ENCODE measurements at places on chromosomes 5 and 9.
A peak's percentile ranks its signal among the peaks of the same experiment; 100 is the strongest.

- no peak for DNase-seq
These were observed 17.8 kb downstream of the RGS3 start for GRCh38 chr9:113481176-113481787.

DNA sequence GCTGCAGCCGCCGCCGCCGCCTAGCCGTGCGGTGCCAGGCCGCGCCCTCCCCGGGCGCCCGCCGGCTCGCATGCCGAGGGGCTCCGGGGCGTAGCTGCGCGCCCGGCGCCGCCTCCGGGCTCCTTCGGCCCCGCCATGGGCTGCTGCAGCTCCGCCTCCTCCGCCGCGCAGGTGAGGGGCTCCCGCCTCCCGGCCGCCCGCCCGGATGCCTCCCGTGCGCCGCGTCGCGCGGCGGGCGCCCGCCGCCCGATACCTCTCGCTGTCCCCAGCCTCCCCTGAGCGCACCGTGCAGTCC is 230 bp downstream of the SLC44A1 start:
- no peak for DNase-seq

- no peak for DNase-seq
These were observed 44.1 kb upstream of the ITGA2 start for GRCh38 chr5:52945040-52945439.

- DNase-seq: peak; percentile 85
These were observed 48.2 kb upstream of the RPL26L1 start for GRCh38 chr5:172910828-172911627.

DNA sequence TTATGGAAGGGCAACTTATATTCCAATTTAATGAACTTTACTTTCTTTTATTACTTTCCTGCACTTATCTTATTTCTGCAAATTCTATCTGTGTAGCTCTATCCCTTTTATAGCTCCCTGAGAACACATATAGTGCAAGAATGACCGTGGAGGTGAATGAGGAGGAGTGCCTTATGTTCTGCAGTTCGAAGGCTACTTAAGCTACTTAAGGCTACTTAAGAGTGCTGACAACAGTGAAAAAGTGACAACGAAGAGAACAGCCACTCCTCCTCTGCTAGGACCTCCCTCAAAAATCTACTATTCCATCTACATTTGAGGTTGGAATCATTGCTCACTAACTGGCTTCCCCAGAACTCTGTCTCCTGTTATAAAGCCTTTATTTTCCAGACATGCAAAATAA is 1365.7 kb upstream of the C9orf72 start:
- no peak for DNase-seq

GRCh38 chr9:132221941-132222340 is 60.1 kb downstream of the NTNG2 start:
- DNase-seq: no peak

DNA sequence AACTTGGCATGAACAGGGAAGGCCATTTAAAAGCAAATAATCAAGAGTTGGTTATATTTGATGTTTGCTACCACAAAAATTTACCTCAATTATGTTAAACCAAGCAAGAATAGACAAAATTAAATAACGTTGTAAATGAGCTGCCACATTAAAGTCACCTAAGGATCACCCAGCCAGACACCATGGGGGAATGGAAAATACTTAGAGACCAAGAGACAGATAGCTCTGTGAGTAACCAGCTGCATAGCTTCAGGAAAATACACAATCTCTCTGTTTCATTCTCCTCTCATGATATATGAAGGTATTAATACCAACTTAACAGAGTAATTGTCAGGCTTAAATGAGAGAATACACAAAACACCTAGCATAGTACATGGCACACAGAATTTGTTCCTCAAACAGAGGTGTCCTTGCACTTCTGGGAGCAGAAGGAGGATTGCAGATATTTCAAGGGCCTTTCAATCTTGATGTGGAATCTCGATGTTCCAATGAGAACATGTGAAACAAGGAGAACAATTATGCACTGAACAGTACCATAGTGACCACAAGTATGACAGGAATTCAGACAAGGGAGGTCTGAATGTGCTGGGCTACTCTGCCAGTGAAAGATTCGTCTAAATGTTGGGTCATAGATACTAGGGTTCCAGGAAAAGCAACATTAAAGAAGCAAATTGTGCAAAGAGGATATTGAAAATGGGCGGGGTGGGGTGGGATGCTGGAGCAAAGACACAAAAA is 18.6 kb downstream of the JAKMIP2 start:
- no peak for DNase-seq

DNA sequence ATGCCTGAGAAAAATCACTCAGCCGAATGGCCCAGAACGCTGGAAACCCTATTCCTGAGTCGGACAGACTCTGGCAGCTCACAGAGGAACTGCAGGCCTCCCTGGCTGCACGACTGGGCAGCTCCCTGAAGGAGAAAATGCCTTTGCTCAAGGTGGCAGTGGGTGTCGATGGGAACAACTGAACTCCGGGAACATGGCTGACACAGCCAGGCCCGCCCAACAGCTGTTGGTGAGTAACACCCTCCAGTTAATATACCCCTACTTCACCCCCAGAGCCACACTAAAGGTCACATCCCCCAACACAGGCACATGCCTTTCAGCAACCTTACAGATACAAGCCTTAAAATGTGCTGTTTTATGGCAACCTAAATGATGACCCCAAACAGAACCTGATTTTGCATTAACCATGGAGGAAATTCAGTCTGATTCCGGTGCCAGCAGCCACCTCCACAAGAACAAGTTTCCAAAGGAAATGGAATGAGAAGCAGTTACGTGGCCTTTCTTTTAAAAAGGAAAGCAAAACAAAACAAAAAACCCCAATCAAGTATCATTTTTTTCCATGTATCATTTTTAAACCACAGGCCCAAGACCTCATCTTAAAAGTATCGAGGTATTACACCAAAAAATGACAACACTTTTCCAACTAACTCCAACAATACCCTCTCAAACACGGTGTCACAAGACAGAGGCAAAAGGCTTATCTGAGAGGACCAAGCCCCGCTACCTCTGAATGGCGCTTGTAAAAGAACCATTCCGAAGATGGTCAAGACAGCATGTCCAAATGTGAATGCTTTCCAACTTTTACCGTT is 3.1 kb downstream of the KLF9 start:
- peak; percentile 77 for DNase-seq

GRCh38 chr9:72955126-72955455 is 2.2 kb upstream of the ALDH1A1 start:
- DNase-seq: no peak

- DNase-seq: peak; percentile 89
These were observed at the start of gene PTGR1 for GRCh38 chr9:111599092-111599954. Gene PTGR1, minus strand, starts transcription at chr9:111599647. Its CDS starts 2,225 bp downstream, at chr9:111597422.

DNA sequence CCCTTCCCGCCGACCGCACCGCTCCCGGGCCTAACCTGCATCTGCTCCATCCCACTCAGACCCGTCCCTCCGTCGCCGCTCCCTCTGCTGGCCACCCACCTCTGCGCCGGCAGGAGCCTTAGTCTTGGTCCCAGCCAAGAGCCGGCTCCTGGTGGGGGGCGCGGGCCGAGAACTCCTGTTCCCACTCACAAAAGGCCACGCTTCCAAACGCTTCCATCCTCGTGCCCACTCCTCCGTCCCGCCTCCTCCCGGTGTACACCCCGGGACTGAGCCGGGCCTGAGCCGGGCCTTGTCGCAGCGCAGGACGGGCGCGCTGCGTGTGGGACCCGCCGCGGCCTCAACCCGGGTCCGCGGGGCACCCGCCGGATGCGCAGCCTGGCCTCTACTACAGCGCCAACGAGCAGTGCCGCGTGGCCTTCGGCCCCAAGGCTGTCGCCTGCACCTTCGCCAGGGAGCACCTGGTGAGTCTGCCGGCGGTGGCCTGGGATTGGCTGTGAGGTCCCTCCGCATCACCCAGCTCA is 7.5 kb downstream of the ADAMTS13 start:
- DNase-seq: peak; percentile 71

DNA sequence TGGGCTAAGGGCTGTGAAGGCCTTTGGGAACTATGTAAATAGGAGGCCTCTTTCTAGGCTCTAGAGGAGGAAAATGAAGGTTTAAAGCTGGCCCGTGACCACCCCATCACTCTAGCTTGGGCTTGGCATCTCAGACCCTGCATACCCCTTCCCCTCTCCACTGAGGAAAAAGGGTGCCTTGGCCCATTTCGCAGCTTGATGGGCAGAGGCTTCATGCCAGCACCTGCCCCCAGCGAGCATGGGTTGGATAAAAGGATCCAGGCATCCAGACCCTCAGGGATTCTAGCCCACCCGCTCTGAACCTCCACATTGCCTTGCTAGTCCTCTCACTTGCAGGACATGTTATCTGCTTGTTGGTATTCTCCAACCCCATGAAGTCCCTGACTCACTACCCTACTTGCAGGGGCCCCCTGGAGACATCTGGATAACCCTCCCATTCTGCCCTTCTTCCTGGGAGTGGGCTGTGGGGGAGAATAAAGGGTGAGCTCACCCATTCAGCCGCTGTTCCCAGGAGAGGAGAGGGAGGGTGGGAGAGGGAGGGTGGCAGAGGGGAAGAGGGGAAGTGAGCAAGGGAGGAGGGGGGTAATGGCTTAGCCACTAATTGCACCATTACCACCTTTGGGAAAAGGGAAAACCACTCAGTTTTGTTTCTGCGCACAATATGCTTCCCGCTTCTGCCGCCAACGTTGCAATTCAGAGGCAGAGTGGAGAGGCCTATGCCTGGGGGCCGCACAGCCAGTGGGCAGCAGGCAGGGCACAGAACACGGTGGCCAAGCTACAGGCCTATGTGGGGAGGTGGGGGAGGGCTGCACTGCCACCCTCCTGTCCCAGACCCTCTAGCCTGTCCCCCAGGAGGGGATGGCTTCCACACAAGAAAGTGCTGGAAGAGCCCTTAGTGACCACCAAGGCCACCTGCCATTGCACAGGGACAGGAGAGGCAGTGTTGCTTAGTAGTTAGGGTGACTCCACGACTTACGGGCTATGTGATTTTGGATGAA is 2.1 kb upstream of the CAMK2A start:
- no peak for DNase-seq

GRCh38 chr9:119224431-119224830 is 144.8 kb downstream of the BRINP1 start:
- DNase-seq: no peak

GRCh38 chr5:139635606-139636206 is 12.4 kb upstream of the CXXC5 start:
- peak; percentile 92 for DNase-seq

- no peak for DNase-seq
These were observed 24.2 kb downstream of the STC2 start for GRCh38 chr5:173303878-173304590.

DNA sequence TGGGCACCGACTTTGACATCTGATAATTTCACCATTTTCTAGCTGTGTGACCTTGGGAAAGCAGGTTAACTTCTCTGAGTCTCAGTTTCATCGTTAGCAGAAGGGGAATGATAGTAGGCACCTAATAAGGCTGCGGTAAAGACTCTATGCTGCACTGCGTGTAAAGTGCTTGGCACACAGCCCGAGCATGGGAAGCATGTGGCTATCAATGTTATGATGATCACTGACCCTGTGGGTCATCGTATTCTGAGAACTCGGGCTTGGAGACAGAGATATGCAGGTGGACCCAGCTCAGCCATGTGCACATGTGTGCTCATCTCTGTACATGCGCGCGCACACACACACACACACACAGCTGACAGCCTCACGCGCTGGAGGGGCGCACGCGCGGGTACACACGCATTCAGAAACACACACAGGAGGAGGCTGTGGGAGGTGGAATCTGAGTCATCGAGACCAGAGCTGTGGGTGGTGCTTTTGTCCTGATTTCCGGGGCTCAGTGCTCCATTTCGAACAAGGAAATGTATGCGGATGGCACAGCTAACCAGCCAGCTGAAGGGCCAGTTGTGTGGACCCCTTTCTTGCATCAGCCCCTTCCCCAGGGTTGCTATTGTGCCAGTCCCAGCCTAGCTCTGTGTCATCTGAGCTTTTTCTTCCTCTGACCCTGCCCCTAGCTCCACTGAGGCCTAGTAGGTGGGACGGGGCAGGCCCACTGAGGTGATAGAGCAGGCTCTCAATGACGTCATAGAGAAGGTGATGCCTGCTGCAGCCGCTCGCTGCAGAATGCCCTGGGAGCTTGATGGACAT is 11.1 kb upstream of the ARAP3 start:
- DNase-seq: no peak

DNA sequence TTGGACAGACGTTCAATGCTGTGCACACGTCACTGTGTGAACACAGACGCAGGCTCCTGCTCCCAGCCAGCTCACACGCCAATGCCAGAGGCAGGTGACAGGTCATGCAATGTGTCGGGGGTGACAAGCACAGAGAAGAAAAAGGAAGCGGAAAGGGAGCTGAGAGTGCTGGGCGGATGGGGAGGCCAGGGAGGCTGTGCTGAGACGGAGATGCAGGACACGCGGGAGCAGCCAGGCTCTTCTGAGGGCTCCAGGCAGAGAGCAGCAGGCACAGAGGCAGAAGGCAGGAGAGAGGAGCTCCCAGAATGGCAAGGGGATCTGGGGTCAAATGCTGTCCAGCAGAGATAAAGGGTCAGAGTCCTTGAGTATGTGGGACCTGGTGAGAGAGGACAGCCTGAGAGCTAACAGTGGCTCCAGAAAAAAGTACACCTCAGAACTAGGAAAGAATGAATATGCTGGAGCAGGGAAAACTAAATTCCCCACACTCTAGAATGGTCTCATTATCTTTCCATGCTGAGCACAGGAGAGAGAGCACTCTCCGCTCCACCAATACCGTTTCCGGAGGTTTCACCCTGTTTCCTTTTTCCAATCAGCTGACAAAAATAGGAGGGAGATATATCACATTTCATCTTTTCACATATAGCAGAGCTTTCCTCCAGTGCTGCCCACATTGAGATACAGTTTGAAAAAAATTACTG is 32.8 kb upstream of the NSMF start:
- peak; percentile 6 for DNase-seq

DNA sequence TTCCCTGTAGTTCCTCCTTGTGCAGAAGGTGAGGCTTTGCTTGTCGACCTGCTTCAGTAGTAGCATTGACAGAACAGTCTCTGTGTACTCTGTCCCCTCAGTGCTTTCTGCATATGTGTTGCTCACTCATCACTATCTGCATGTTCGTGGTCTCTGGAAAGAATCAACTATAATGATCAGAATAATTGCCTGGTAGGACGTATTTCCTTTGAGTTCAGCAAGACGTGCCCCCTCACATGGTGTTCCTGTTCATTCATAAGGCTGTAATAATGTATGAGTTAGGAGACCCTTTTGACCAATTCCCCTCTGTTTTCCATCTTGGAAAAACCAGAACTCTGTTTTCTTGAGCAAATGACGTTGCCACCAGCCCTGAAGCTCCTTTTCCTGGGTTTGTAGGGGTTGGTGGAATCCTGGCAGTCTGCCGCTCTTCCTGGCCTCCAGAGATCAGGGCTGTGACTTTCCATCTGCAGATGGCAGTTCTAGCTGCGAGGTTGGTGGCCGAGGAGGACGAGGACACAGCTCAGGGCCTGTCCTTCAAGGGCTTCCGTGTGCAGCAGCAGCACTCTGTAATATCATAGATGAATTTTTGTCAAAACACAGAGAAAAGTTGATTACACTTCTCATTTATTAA is 61.9 kb downstream of the EXOSC2 start:
- no peak for DNase-seq
